ENCODE measurements at places on chromosomes 5 and 9.

- no peak for DNase-seq
Measured at GRCh38 chr9:94157050-94157801, 73.0 kb downstream of the PTPDC1 start.

DNA sequence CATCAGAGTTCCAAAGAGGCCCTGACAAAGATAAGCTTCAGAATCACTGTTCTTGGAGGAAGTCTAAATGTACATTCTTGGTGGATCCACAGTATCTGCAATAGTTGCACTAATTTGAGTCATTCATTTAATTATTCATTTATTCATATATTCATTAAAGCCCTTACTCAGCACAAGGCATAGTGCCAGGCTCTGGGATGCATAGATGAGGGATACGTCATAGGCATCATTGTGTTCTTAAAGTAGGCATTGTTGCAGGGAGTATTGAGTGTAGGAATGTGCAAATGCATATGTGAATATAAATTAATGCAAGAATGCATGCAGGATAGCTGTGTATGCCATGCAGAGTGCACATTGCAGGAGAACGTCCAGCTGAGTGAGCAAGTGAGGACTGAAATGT lies 100.7 kb downstream of the DRD1 start:
- DNase-seq = no peak

- no peak for DNase-seq
Measured at GRCh38 chr9:114723931-114724330, 41.9 kb upstream of the TEX48 start.

DNA sequence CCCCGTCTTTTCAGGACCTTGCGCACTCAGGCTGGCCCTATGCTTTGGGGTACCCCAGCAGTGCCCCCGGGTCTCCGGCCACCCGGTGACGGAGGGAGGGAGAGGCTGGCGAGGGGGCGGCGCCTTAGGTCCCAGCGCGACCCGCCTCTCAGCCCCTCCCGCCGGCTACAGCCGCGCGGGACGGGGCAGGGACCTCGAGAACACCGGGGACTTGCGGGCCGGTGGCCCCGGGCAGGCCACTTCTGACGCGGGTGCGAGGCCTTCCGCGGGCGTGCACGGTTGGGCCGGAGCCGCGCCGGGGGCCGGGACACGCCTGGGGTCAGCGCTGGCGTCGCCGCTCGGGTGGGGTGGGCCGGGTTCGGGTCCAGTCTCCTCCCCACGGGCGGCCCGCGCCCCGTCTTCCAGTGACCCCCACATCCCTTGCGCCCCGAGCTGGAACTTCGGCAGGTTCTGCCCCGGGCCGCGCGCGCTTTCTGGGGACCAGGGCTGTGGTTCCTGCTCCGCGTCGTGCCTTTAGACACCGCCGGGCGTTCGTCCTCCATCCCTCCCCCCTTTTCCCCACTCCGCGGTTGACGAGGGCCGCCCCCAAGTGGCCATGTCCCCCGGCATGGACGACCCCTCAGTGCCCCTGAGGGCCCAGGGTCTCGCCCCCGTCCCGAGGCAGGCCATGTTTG lies 3.8 kb upstream of the SQSTM1 start:
- DNase-seq = no peak

DNA sequence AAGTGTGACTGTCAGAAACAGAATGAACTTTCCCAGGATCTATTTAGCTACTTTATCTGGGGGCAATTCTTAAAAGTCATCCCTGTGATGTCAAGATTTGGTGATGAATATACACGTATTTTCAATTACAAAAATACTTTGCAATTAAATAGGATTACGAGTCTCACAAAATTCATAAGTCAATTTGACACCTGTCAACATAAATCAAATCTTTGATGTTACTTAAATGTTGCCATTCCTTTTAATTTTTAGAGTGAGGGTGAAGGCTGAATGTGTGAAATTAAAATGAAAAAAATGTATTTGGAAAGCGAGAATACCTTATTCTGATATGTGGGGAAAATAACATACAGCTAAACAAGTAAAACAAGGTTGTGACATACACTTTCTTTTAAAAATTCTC lies 202.9 kb downstream of the EPB41L4A start:
- no peak for DNase-seq

DNA sequence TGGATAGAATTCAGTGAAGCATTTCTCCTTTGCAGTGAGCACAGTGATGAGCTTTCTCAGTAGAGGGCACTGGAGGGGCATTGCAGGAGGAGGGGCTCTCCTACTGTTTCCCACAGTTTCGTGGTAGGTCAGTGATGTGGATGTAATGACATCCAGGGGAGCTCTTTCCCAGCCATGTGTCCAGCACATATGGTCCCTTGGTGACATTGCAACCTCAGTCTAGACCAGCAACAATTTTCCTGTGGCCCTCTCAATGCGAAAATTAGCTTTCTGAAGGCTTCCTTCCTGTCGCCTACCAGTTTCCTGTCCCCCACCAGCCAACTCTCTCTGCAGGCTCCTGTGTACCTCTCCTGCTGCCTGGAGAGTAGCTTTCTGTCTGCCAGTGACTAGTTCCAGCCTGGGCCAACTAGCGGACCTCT lies 6.9 kb upstream of the PDCL start:
- DNase-seq = peak; percentile 5

DNA sequence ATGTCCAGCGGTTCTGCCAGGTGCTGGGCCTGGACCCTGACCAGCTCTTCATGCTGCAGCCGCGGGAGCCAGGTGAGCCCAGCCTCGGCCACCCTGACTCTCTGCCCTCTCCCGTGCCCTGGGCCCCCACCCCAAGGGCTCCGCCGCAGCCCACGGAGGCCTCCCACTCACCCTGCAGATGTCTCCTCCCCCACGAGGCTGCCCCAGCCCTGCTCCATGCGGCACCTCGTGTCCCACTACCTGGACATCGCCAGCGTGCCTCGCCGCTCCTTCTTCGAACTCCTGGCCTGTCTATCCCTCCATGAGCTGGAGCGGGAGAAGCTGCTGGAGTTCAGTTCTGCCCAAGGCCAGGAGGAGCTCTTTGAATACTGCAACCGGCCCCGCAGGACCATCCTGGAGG lies 7.4 kb downstream of the RNF208 start:
- DNase-seq = no peak

DNA sequence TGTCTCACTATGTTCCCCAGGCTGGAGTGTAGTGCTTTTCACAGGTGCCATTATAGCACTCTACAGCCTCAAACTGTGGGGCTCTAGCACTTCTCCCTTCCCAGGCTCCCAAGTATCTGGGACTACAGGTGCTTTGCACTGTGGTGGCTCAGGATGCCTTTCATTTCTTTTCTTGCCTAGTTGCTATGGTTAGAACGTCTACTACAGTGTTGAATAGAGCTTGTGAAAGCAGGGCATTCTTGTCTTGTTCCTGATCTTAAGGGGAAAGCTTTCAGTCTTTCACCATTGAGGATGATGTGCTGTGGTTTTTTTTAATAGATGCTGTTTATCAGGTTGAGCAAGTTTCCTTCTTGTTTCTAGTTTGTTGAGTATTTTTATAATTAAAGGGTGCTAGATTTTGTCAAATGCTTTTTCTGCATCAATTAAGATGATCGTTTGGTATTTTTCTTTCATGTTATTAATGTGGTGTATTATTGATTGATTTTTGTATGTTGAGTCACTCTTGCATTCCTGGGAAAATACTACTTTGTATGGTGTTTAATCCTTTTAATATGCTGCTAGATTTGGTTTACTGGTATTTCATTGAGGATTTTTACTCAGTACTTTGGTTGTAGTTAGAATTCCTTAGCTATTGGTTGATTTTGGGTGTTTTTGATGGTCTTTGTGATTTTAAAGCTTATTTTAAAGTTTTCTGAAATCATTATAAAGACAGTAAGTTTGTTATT lies 35.6 kb downstream of the GPBP1 start:
- DNase-seq = no peak

- DNase-seq = no peak
Measured at GRCh38 chr9:89747596-89747995, 142.8 kb downstream of the GADD45G start.

GRCh38 chr9:134919303-134919702 lies 1.6 kb upstream of the FCN1 start:
- DNase-seq = no peak

GRCh38 chr5:118407958-118408357 lies 580.4 kb downstream of the DTWD2 start:
- no peak for DNase-seq

GRCh38 chr5:150295741-150296486 lies 6.3 kb upstream of the CAMK2A start:
- no peak for DNase-seq

GRCh38 chr5:179125789-179126505 lies 65.8 kb downstream of the ZNF354C start:
- DNase-seq = no peak

GRCh38 chr9:77906991-77907390 lies 124.6 kb downstream of the GNAQ start:
- no peak for DNase-seq

- peak; percentile 8 for DNase-seq
Measured at GRCh38 chr5:158521995-158522394, 577.7 kb downstream of the EBF1 start.

DNA sequence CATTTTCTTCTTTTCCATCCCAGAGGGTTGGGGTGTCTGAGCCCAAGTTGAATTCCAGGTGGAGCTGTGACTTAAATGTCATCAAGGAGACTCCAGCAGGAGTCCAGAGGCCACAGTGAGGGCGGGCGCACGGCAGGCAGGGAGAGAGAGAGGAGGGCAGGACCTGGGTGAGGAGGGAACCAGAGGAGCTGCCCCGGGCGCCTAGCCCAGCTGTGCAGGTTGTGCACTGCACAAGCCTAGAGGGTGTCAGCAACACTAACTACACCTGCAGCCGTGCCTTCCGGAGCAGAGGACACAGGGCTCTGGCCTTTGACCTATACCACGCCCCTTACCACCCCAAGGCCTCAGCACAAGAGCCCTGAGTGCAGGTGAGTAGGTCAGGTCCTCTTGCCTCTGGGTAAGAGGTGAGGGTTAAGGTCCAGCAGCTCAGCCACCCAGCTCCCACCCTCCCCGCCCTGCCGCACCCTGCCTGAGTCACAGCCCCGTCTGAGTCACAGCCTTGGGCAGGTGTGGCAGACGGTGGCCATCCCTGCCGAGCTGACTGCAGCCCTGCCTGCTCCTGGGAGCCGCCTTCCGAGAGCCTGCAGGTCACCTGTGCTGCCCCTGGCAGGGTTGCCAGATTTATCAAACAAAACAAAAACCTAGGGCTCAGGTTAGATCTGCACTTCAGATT lies 6.4 kb upstream of the AGPAT2 start:
- peak; percentile 94 for DNase-seq

- no peak for DNase-seq
Measured at GRCh38 chr5:158958021-158958994, 141.4 kb downstream of the EBF1 start.

- DNase-seq = no peak
Measured at GRCh38 chr5:82662340-82662739, 384.2 kb upstream of the RPS23 start.

DNA sequence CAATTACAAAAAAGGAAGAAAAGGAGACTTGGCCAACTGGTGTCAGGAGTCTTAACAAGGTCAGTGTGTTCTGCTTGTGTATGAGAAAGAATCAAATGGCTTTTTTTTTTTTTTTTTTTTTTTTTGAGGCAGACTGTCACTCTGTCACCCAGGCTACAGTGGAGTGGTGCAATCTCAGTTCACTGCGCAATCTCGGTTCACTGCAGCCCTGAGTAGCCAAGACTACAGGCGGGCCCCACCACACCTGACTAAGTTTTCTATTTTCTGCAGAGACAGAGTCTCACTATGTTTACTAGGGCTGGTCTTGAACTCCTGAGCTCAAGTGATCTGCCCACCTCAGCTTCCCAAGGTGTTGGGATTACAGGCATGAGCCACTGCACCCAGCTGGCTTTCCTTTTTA lies 3.1 kb upstream of the IL7R start:
- DNase-seq = no peak

DNA sequence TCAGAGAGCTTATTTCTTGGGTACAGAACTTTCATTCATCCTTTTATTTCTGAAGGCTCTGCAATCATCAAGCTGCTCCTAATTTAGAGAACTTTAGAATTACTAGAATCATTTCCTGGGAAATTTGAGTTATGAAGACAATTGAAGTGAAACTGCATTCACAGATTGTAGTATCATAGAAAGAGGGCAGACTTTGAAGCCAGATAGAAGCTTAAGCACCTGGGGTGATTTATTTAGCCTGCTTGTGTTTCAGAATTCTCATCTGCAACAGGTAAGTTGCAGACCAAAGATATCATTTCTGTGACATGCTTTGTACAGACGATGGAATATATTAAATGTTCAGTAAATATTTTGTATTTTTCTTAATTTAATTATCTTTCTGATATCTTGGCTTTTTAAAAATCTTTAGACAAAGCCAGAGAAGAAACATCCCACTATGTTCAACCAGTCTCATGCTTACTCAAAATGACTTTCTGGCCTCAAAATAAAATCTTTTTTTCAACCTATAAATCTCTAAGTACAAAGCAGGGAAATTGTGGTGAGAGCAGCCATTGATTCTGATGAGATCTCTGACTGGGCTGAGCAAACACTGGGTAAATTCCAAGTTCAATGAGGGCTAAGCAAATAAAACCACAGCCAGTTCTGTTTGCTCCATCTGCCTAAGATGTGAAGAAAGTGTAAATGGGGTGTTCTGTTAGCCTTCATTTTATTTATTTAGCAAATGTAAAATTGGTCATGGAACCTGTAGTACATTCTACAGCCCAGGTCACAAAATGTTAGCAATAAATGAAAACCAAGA lies 264.7 kb upstream of the CCNG1 start:
- no peak for DNase-seq

DNA sequence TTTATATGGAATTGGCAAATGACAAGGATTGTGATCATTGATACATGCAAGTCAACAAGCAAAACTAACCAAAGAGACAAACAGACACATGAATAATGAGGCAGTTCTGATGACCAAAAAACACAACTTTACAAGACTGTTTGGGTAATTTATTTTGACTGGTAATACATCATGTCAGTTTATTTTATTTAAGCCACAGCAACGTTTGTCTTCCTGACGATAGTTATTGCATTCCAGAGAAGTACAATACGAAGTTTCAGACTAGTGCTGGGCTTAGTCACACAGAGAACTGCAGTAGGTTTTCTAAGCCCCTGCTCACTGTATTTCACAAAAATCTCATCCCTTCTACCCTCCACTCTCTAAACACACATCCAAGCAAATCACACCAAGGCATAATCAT lies 514.2 kb downstream of the RAB3C start:
- peak; percentile 21 for DNase-seq

DNA sequence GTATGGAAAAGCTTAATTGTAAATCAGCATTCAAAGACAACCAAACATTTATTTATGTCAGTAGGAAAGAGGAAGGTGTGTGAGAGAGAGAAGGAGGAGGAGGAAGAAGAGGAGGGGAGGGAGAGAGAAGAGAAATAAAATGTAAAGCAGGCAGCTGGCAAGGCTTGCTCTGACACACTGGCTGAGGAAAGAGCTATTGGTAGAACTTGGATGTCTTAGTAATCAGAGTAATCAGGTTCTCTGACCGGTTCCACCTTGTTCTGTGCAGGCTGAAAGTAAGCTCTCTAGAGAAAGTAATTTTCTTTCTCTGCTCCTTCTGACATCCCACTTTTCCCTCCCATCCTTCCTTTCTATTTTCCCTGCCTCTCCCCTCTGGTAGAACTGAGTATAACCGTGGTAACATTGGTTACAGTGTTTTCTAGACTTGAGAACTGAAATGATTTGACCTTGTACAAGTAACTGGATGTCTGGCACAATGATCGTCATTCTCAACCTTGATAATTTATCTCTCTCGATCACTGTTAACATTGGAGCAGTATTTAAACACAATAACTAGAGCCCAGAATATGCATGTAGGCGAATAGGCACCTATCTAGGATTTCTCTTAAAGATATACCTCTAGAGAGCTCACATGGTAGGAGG lies 33.3 kb downstream of the TLE4 start:
- no peak for DNase-seq
